ENCODE measurements at places on chromosomes 7 and 10. TPM values are rescaled to one million over a fixed set of nuclear protein-coding genes. Genes with fewer than 3 reads are reported as not detected.

ATRNL1 gene
- total RNA-seq = 0.21 TPM

ZWINT gene
- 84.9 TPM for total RNA-seq

C10orf53 gene
- not detected for total RNA-seq

RSU1 gene
- 92.1 TPM for total RNA-seq

NPC1L1 gene
- 0.08 TPM for total RNA-seq

CYP2C19 gene
- 0.12 TPM for total RNA-seq

TAC1 gene
- total RNA-seq = not detected

FAM13C gene
- total RNA-seq = 0.08 TPM

DPYSL4 gene
- 18.9 TPM for total RNA-seq

SGMS1 gene
- 56.6 TPM for total RNA-seq

ADCY1 gene
- 2.0 TPM for total RNA-seq

NDUFA5 gene
- total RNA-seq = 35.5 TPM

MTPN gene
- 105 TPM for total RNA-seq

MOGAT3 gene
- total RNA-seq = not detected

SCD gene
- 130 TPM for total RNA-seq

SAMD9 gene
- total RNA-seq = 5.1 TPM

C7orf33 gene
- not detected for total RNA-seq

ANKRD61 gene
- total RNA-seq = 0.51 TPM

FEZF1 gene
- total RNA-seq = not detected

BICC1 gene
- 19.6 TPM for total RNA-seq

PGAM2 gene
- total RNA-seq = not detected

NEBL gene
- 7.1 TPM for total RNA-seq

GCK gene
- total RNA-seq = not detected

LRRN3 gene
- 0.04 TPM for total RNA-seq

All from A549 treated with Mapracorat at 1 μM for 4 hours (cell line).